ENCODE measurements at places on chromosomes 2 and 18.

GRCh38 chr2:120850551-120850950, 114.9 kb downstream of the GLI2 start:
- no peak for DNase-seq

GRCh38 chr18:8314124-8314523, 295.1 kb upstream of the RAB12 start:
- DNase-seq, result no peak

DNA sequence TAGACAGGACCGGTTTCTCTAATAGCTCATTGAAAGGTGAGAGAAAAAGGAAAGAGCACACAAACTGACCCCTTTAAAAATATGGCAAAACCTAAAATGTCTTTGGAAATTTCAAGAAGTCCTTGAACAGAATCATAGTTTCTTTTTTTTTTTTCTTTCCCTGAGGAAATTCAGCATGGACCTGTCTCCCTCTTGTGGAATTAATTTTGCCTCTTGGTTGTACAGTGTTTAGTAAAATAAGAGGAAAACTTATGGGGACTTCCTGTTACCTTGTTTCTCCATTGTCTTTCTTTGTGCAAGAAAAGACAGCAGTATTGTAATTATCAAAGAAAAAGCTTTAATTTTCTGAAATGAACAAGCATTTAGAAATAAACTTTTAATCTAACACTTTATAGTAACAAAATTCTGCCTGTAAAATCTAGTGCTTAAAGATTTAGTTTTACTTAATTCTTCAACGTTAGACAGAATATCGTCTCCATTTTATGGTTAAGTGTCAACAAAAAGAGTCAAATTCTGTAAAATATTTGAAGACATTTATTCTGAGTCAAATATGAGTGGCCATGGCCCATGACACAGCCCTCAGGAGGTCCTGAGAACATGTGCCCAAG, 176.3 kb upstream of the NABP1 start:
- no peak for DNase-seq

DNA sequence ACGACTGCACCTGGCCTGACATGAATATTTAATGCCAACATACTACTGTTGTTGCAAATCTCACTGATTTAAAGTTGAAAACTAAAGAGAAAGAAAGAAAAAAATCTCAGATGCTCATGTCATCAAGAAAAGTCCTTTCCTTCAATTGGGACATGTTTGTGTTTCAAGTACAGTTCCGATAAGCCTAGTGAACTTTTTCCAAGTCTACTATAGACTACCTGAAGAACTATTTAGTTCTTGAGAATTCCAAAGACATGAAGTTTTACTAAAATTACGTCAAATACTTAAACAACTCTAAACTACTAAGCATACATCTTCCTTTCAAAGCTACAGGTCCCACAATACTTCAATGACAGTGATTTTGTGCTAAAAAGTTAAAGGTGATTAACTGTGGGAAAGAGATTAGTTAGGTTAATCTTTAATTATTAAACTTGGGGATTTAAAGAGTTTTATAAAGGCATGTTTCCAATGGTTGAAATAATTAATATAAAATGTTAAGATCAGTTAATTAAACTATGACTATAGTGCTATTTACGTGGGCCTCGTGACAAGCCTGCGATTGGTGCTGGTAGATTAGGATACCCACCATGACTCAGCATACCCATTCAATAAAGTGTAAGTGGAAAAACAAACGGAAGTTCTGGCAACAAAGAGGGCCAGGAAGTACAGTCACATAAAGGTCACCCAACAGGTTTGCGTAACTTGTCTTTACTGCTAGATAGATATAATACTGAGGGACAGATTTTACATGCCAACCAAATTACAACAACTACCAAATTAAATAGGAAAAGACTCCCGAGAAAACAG, 55.5 kb downstream of the SEPTIN10 start:
- no peak for DNase-seq

DNA sequence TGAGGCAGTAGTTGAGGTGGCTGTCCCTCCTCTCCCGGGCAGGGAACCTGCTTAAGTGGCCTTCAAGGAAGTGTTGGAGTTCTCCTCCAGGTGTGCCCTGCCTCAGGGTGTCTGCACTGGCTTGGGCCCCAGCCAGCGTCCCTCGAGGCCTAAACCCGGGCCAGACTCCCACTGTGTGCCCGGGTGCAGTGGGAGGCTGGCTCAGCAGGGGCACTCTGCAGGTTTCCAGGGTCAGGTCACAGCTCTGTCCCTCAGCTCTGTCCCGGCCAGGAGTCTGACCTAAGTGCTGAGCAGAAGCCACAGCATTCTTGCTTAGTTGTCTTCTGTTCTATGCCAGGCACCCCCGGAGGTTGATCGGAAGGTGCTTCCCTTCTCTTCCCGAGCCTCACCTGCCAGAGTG, 69.0 kb upstream of the OTOS start:
- DNase-seq, result no peak

All from renal cortex interstitium (tissue), 15 donors.